Right ventricle myocardium superior (tissue), 1 donor: ENCODE measurements at places on chromosomes 3 and 15. TPM values are rescaled to one million over a fixed set of nuclear protein-coding genes. Genes with fewer than 3 reads are reported as not detected.

DNA sequence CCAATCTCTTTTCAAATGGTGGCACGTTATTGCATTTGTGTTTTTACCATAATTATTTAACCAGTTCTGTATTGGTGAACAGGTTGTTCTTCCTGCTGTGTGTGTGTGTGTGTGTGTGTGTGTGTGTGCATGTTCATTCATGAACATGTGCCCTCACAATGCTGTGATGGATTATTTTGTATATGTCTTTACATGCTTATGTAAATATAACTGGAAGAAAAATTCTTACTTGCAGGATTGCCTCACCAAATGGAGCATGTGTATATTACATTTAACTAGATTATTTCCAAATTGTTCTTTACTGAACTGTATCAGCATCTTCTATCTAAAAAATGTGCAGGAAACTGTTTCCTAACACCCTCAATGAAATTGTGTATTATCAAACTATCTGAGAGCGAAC is 175.2 kb upstream of the ZPLD1 start:
- DNase-seq: no peak

GRCh38 chr3:35385271-35385670 is 254.1 kb upstream of the ARPP21 start:
- no peak for DNase-seq

DNA sequence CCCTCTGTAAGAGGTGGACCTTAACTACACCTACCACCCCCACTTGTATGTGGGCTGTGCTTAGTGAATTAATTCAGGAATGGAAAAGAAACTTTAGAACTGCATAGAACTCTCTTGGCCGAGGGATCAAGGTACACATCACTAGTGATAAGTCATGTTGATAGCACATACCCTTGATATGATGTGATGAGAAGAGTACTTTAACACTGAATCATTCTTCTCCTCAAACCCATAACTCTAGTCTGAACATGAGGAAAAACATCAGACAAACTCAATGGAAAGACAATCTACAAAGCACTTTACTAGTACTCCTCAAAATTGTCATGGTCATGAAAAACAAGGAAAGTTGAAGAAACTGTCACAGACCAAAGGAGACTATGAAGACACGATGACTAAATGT is 87.6 kb downstream of the P2RY1 start:
- DNase-seq: no peak

The CHST14 gene
- 7.5 TPM for total RNA-seq

- DNase-seq: no peak
These were observed 294.4 kb downstream of the KBTBD8 start for GRCh38 chr3:67292356-67293121.

- no peak for DNase-seq
These were observed 9.0 kb downstream of the MAP1A start for GRCh38 chr15:43526261-43526930.

The PPP1R14D gene
- not detected for total RNA-seq

GRCh38 chr15:32683906-32684584 is 33.8 kb upstream of the GREM1 start:
- no peak for DNase-seq

- no peak for DNase-seq
These were observed 43.1 kb upstream of the TIPARP start for GRCh38 chr3:156631323-156631722.

- DNase-seq: no peak
These were observed 434.8 kb upstream of the THBS1 start for GRCh38 chr15:39145854-39146625.

DNA sequence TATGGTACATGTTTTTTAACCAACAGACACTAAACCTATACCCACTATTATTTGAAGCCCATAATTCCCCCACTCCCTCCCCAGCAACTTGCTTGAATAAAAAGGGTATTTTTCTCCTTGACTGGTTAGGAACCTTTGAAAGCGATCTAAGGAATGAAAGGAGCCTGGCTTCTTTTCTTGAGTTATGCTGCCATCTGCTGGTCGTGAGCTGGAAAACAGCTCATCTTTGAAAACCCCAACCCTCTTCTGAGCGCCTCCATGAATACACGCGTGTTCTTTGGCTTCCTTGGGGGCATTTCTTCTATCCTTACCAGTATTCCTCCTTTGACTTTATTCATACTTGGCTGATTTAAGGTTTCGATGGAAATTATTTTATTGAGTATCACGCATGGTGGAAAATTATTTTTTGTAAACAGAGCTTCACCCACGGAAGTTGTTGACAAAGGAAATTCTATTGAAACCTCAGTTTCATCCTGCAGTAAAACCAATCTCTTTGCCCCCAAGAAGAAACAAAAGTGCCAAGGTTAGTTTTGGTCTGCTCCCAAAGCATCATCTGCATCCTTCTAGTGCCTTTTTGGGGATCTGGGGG is 171.6 kb downstream of the SV2B start:
- no peak for DNase-seq

DNA sequence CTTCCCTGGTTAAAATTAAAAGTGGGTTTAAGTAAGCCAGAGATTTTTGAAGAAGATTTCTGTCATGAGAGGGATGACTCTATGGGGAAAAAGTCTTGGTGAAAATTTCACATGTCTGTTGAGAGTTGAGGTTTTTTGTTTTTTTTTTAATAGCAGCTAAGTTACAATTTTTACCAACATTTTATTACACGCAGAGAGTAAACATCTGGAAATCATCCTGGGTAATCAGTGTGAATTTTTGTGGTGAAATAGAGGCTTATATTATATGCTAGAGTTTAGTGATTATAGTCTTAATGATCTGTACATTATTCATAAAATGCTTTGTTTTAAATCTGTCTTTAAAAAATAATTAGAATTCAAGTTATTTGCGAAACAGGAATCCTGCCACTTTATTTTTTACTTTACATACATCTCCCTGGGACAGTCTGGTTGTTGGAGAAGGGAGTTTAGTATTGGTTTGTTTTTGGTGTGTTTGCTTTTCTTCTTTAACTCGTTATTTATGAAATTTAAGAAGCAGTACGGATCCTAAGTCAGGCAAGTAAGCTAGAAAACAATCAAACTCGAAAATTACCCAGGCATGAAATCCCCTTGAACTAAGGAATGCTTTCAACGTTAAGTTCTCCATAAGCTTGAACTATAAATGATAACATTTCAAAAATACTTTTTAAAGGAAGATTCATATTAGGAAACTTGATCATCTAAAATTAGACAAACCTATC is 143.4 kb upstream of the TSC22D2 start:
- DNase-seq: no peak

GRCh38 chr3:37910671-37911400 is 49.2 kb downstream of the CTDSPL start:
- no peak for DNase-seq

The NR1I2 gene
- 0.11 TPM for total RNA-seq

- no peak for DNase-seq
These were observed 36.8 kb downstream of the NBEAL2 start for GRCh38 chr3:47016086-47016933.

- DNase-seq: no peak
These were observed 42.3 kb upstream of the LRRFIP2 start for GRCh38 chr3:37216597-37217097.

The BCHE gene
- 2.8 TPM for total RNA-seq

DNA sequence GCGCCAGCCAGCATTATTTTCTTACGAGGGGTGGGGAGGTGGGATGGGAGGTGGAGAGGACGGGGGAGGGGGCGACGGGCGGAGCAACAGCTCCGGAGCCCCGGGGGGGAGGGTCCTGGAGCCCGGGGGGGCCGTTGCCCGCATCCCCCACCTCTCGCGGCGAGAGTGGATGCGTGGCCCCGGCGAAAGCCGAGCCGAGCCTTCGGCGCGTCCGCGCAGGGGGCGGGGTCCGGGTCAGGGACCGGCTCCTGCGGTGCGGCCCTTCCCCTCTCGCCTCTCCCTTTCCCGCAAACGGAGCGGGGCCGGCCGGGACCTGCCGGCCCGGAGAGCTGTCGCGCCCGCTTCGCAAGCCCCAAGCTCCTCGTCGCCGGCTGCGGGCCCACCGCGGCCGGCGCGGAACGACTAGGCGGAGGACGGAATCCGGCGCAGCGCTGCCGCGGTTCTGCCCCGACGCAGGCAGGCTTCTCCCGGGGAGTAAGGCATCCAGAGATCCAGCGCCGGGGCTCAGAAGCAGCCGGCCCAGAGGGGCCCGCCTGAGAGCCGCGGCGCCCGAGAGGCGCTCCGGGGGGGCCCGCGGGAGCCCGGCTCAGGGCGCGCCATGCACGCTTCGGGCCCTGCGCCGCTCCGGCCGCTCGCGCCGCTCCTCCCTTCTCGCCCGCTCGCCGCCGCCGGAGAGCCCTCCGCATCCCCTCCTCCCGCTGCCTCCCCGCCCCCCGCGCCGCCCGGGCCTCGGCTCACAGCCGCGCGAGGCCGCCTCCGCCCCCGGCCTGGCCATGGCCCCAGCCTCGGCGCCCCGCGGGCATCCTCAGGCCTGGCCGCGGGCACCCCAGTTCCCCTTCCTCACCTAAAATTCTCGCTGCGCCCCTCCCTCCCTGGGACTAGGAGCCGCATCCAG is 459 bp upstream of the ADCY5 start:
- peak; percentile 56 for DNase-seq

DNA sequence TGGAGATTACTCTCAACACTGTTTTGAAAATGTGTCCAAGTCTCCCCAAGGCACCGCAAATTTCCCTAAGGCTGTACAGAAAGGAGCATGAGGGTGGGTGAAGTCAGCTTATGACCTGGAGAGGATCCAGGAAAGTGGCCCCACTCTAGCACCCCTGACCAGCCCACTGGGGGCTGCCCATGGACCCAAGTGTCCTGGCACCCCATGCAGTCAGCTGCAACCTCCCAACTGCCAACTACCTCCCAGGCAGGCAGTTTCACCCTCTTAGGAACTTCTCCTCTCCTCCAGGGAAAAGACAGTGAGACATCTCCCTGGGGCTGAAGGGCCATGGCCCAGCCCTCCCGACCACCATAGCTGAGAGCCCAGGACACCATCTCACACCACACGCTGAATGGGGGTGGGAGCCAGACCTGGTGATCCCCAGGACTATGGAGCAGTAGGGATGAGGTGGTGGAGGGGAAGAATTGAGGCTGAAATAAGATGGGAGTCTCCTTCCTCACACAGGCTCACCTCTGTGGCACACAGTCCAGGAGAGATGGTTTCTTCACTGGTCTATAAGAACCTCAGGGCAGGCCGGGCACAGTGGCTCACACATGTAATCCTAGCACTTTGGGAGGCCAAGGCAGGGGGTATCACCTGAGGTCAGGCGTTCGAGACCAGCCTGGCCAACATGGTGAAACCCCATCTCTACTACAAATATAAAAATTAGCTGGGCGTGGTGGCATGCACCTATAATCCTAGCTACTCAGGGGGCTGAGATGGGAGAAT is 104.4 kb downstream of the DAPK2 start:
- DNase-seq: no peak

The SMARCC1 gene
- total RNA-seq: 20.8 TPM

DNA sequence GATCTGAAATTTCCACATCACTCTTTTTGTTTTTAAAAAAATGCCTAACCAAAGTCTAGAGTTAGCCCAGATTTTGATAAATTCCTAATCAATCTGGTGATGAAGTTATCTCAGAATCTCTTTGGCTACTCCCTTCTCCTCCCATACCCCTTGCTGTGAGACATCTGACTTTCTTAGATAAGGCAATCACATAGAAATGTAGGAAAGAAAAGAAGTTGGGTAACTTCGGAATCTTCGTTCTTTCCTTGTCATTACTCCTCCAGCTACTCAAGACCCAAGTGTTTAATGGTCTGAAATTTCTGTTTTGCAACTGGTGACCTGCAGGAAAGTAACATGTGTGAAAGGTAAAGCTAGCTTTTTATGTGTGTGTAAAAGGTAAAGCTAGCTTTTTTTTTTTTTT is 37.8 kb downstream of the MYL3 start:
- DNase-seq: no peak

- no peak for DNase-seq
These were observed 191.5 kb upstream of the MLF1 start for GRCh38 chr3:158379517-158379916.

GRCh38 chr3:28612232-28612631 is 263.6 kb upstream of the AZI2 start:
- DNase-seq: no peak

DNA sequence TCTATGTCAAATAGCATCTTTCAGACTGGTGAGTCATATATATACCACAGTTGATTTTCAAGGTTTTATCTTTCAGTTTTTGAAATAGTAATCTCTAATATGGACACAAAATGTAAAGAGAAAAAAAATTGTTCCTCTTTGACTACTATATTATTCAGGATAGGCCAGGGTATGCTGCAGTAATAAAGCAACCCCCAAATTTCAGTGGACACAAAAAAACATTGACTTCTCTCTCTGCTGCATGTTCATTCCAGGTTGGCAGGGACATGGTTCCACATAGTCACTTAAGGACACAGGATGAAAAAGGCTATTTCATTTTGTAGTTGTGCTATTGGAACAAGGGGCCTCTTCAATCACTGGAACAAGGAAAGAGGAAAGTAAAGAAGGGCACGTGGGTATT is 28.6 kb downstream of the BMF start:
- DNase-seq: no peak

DNA sequence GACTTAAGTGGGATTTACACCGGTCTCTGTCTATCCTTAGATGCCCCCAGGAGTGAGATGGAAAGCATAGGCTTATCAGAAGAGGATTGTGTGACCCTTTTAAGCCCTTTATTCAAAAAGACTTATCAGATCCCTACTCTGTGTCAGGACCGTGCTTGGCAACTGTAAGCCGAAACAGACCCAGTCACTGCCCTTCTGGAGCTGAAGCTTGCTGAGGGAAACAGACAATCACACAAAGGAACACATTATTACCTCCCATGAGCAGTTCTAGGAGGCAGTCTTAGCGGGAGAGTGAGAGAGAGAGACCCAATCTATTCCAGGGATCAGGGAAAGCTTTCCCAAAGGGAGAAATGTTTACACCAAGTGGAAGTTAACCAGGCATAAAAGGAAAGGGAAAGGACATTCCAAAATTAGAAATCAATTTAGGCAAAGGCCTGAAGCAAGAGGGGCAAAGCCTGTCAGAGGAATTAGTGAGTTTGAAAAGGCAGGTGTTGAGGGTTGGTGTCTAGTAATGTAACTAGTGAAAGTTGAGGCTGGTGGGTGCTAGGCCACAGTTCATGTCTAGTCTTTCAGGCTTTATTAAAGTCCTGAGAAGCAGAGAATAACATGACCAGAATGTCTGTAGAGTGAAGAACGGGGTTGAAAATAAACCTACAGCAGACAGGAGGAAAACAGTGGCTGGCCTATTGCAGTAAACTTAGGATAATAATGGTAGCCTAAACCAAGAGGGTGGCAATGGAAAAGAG is 86.7 kb downstream of the THBS1 start:
- DNase-seq: no peak

DNA sequence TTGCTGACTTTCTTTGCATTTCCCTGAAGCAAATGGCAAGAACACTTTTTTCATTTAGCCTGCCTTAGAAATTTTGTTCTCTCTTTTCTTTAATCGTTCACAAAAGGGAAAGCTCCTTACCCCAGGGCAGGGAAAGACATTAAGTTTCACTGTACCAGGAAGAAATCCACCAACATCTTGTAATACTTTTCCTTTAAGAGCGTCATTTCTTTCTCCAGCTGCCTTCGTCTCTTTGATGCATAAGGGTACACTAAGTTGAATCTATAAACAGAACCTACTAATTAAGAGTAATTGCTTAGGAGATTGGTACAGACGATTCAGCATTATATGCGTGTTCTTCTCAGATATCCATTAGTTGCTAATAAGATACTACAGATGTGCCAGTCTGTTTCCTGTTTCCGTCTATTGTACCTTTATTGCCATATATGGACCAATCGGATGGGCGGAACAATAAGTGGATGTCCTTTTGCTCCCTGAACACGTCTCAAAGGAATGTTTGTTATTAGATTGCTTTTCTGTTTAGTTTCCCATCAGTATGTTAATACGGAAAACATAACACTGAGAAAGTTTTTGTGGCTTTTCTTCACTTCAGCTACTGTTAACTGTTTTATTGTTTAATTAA is 276.7 kb upstream of the RARB start:
- no peak for DNase-seq

GRCh38 chr15:90001683-90002427 is 731 bp downstream of the ZNF710 start:
- peak; percentile 74 for DNase-seq
